Activated CD4-positive, alpha-beta T cell treated with anti-CD3 and anti-CD28 coated beads, Interleukin-2, amount 10 ng/mL, durations not matched to agents 7 days and 5 days (primary cell): ENCODE measurements at places on chromosomes 5 and 9.

DNA sequence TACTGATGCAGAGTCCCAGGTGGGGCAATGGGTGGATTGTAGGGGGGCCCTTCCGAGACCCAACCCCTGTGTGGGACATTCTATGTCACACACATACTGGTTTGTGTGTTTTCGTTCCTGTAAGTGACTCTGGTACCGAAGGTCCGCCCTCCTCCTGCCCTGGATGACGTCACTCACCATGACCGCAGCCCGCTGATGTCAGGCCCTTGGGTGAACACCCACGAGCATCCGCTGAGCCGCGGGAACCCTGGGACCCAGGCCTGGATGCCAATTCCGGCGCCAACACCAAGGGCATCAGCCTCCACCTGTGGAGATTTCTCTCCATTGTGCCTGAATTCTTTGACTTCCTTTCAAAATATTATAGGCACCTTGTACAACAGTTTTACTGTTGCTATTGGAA is 184.3 kb downstream of the MTRR start:
- no peak for DNase-seq

GRCh38 chr5:131628990-131629389 is 6.0 kb downstream of the RAPGEF6 start:
- DNase-seq: no peak

DNA sequence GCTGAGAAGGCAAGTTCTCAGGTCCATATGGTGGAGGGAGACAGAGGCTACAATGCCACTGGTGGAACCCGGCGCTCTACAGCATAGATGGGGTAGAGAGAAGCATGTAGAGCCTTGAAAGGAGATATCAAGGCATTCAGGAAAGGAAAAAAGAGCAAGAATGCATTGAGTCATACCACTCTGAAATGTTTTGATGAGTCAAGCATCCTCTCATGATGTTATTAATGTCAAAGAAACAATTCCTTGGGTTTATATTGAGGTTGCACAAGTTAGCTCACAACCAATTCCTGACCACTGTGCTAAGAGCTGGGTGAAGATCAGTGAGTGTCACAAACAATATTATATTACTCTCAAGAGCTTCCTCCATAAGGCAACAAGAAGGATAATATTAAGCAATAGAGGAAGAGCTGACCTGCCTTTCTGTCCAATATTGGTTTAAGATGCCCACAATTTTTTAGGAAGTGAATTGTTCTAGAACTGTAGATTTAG is 178.0 kb downstream of the RFK start:
- DNase-seq: no peak

DNA sequence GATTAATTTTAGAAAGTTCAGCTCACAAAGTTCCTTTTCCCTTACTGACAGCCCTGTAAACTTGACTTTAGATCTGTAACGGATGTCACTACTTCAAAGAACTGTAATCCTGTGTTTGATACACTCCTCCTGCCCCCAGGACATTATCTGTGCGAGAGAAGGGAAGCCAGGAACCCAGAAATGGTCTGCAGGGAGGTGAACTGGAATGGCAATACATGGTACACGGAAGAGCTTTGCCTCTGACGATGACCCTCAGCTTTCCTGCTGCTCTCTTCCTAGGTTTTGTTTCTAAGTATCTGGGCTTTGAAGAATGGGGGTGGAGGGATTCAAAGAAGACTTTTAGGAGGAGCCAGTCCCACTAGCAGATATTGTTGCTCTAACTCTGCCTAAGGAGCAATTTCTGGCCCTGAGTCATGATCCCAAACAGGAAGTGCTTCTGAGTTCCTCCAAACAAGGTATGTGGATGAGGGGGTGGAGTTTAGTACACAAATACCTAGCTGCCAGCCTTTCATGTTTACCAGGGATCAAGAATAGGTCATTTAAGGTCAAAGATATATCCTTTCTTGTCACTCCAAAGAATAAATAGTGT is 43.4 kb upstream of the TMC1 start:
- peak; percentile 8 for DNase-seq

DNA sequence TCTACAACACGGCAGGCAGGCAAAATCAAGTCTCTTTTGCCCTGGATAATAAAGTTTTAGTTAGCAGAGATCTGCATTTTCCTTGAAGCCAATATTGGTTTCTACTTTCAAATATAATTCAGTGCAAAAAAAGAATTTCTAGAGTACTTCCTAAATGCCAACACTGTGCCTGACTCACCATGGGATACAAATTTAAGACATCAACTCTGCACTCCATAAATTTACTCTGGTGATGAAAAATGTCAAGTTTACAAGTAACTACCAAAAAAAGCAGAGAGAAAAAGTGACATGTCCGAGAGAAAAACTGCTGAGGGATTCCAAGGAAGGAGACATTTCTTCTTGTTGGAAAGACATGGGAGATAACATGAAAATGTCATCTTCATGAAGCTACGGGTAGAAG is 119.7 kb downstream of the RAPGEF6 start:
- no peak for DNase-seq

GRCh38 chr5:155954701-155955445 is 372.1 kb upstream of the SGCD start:
- no peak for DNase-seq

DNA sequence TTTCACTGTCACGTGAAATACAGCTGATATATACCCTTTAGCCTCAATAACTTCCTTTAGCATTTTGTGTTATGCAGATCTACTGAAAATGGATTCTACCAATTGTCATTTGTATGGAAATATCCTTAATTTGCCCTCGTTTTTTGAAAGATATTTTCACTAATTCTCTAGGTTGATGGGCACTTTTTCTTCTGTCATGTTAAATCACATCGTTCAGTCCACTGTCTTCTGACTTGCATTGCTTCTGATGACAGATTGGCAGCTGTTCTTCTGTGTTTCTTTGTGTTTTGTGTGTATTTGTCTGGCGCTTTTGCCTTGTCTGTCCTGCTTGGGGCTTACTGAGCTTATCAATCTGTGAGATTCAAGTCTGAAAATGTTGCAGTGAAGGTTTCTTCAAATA is 9.7 kb upstream of the CLPTM1L start:
- no peak for DNase-seq

DNA sequence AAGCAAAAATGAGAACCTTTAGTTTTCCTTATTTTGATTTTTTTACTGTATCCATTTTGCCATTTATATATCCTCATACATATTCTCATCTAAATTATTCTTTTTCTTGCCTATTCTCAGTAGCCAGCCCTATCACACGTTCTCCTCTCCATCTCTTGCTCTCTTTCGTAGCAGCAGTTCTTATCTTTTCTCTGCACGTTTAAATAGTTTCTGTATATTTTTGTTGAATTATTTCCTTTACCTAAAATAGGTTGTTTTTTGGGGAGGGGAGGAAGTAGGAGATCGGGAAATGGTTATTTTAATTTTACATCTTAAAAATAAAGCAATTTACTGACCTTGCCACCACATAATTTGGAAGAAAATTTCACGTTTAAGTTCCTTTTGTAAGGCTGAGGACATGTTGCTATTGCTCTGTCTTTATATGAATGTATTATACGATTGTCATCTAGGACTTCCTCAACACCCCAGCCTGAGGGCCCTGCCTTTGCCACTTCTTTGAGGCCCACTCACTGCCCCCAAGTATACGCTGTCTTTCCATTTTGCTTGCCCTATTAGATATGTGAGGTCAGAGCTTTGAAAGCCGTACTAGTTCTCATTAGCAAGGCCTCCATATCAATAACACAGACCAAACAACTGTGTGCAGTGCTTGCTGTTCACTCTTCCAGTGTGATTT is 140.3 kb downstream of the GNAQ start:
- DNase-seq: no peak

- DNase-seq: no peak
Observed at GRCh38 chr9:134885679-134886412, 5.2 kb downstream of the FCN2 start.

GRCh38 chr5:24735284-24735683 is 90.5 kb upstream of the CDH10 start:
- no peak for DNase-seq

DNA sequence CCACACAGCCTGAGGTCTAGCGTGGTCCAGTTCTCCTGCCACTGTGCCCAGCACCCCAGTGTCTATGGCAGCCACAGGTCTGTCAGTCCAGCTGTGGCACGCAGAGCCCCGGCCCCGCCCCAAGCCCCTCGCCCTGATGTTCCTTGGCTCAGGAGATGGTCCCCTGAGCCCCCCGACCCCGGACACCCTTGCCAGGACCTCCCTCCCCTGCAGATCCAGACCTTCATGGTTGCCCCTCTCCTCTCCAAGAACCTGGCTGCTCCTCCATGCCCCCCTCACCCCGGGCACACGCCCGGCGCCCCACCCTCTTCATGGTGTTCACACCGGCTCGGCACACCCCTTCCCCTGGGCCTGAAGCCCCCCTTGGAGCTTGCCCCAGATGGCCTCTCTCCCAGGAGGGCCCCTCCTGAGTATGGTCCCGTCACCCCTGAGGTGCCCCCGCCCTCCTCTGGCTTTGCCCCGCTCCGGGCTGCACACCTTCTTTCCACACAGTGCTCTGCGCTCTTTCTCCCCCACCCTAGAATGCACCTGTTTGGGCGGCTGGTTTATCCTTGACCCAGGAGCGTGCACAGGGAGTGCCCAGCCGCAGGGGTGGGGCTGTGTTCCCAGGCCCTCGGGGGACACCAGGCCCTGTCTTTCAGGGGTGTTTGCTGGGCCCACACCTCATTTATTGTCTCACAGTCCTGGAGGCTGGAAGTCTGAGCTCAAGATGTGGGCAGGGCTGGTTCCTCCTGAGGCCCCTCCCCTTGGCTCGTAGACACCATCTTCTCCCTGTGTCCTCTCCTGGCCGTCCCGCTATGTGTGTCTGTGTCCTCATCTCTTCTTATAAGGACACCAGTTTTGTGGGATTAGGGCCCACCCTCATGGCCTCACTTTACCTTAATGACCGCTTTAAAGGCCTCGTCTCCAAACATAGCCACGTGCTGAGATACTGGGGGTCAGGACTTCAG is 37.6 kb downstream of the KCNT1 start:
- no peak for DNase-seq

- DNase-seq: no peak
Observed at GRCh38 chr9:37604296-37604695, 11.9 kb upstream of the TOMM5 start.

GRCh38 chr5:61409568-61409967 is 77.5 kb downstream of the ZSWIM6 start:
- no peak for DNase-seq

GRCh38 chr9:77024776-77025545 is 5.5 kb downstream of the FOXB2 start:
- DNase-seq: no peak

DNA sequence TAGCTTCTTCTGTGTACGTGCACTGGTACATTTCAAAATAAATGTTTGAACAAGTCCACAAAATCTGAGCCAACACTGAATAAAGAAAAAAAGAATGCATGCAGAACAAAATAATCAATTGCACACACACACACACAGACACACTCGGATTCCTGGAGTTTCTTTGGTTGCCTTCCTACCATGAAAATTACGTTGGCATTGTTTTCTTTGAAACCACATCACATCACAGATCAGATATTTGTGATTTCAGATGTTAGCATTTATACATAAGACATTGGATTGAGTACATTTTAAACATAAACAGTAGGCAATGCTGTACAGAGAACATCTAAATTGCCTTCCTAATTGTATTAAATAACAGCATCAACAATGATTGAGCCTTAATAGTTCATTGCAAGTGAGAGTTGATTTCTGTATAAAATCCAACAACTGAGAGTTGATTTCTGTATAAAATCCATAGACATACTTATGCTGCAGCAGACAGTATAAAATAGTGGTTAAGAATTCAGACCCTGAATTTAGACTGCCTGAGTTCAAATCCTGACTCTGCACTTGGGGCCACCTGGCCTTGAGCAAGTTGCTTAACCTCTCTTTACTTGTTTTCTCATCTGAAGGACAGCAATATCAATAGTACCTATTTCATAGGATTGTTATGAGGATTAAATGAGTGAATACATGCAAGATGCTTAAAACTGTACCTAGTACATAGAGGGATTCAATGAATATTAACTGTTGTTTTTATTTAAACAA is 101.7 kb upstream of the IFNE start:
- DNase-seq: no peak

DNA sequence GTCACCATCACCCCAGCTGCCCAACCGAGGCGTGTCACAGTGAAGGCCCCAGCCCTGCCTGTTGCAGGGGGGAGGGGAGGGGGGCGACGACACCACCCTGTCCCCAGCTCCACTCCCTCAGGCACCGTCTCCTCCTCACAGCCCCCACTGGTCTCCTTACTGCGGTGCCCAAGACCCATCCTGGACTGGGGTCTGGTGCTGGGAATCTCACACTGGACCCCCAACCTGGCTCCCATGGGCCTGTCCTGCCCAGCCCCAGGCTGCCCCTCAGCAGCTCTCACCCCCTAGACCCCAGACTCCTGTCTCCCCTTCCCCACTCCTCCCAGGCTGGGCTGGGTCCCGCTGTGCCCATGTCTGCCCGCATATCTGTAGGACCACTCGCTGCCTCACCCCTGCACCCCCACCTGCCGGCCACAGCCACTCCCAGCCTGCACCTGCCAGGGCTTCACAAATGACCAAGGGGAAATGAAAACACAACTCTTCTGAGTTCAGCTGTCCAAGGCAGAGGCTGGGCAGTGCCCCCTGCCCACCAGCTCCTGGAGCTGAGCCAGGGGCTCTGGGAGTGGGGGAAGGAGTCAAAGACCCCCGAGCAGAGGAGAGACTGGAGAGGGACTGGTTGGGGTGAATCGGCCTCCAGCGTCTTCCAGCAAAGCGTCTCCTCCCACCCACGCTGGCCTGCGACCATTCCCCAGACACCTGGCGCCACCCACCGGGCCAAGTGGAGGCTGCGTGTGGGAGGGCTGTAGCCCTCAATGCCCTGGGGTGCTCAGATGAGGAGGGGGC is 32.6 kb upstream of the EGFL7 start:
- DNase-seq: peak; percentile 72

GRCh38 chr9:125142560-125143376 is 560 bp downstream of the SCAI start:
- DNase-seq: peak; percentile 23

DNA sequence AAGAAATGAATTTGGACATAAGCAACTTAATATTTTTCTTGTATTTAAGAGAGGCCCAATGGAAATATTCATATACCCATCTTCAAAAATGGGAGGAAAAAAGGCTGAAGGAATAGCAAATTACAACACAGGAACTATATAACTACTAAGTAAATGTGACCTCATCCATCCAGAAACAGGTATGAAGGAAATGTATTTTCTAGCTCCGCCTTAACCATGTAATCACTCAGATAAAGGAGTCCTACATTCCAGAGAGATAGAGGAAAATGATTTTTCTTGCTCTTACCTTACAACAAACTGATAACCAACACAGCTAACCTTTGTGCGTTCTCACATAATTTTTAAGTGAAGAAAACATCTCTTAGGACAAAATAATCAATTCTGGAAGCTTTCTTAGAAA is 96.5 kb downstream of the NR6A1 start:
- no peak for DNase-seq

GRCh38 chr5:132635873-132636272 is 22.1 kb upstream of the IL13 start:
- DNase-seq: no peak

DNA sequence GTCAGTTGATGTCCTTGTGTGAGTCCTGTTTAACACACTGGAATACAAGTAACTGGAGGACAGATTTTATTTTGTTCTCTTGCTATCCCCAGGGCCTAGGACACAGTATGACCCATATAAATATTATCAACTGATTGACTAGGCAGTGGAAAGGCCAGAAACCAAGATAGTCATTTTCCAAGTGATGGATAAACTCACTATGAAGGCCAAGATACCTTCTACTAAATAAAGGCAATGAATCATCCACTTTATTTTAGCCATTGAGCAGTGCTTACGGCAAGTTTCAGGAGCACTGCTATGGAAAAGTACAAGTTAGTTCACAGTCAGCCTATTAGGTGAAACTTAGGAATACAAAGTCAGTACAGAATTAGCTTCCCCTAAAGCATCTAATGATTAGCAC is 153.2 kb downstream of the SEMA5A start:
- DNase-seq: no peak

GRCh38 chr5:61435368-61435767 is 103.3 kb downstream of the ZSWIM6 start:
- no peak for DNase-seq
